ENCODE measurements at places on chromosomes 2 and 18.

- no peak for DNase-seq
Observed at GRCh38 chr2:98809116-98809515, 78.2 kb upstream of the MGAT4A start.

DNA sequence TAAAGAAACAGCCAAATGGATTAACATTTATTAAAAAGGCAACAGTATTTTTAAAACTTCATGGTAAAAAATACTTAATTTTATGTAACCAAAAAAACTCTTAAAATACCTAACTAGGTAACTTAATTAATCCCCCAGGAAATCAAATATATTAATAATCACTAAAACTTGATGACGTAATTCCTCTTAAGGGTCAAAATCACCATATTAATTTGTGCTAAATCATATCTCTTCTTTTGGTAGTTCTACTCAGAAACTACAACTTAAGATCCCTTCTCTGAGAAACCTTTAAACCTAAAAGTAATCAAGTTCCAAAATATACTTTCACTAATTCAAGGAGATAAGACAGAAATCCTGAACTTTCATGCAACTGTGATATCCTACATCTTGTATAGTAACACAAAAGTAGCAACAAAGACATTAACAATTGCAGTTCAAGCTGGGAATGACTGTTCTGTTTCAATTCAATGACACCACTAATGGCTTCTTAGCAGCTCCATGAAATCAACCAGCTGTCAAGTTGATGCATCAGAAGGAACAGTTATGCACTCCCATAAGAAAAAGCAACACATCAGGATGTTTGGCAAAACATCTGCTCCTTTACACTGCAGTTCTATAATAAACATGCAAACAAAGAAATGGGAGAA, 4.0 kb downstream of the BAZ2B start:
- DNase-seq, result no peak

- no peak for DNase-seq
Observed at GRCh38 chr18:58005011-58005410, 39.0 kb upstream of the NEDD4L start.

- DNase-seq, result no peak
Observed at GRCh38 chr2:39706945-39707344, 41.2 kb downstream of the TMEM178A start.

GRCh38 chr2:69453475-69454129, 16.4 kb upstream of the NFU1 start:
- DNase-seq, result no peak

DNA sequence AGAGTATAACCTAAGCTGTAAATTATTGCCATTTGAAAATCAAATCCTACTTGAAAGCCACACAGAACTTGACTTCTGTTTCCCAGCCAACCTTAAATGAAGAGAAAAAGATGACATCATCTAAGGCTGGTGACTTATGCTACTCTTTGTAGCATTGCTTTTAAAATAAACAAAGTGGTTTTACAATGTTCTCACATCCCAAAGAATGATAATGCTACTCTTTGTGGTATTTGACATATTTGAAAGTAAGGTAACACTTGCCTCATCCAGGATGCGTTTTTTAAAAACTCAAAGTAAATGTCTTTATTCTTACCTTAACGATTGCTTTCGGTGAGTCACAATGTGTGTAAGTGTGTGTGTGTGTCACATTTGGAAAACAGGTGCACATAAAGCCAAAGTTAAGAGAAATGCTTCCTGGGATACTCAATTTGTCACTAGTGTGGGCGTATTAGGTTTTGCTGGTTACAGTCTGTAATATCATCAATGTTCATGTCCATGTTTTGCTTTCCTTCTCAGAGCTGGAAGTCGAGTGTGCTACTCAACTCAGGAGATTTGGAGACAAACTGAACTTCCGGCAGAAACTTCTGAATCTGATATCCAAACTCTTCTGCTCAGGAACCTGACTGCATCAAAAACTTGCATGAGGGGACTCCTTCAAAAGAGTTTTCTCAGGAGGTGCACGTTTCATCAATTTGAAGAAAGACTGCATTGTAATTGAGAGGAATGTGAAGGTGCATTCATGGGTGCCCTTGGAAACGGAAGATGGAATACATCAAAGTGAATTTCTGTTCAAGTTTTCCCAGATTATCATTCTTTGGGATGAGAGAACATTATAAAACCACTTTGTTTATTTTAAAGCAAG, 2.6 kb downstream of the PMAIP1 start:
- DNase-seq, result no peak

- DNase-seq, result no peak
Observed at GRCh38 chr2:190947711-190948251, 66.2 kb downstream of the STAT1 start.

DNA sequence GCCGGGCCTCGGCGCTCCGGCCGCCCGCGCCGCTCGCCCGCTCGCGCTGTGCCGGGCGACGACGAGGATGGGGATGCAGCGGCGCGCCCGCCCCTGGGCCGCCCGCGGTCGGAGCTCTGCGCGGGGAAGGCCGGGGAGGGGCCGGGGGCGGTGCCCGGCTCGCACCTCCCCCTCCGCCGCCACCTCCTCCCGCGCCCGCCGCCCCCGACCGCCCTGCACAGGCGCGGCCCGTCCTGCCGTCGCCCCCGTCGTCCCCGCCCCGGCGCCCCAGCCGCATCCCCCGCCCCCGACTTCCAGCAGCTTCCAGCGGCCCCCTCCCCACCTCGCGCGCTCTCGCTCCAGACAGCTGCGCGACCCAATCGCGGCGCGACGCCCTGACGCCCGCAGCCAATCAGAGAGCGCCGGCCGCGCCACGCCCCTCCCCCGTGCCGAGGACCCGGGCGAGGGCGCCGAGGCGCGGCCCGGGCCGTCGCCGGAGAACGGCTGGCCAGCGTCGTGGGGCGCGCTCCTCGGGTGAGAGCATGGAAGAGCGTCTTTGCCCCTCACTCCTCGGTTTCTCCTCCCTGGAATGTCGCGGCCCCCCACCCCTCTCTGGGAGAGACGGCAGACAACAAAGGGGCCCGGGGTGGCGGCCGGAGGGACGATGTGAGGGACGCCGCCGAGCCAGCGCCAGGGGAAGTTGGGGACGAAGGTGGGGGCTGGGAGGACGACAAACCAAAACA, at the start of gene MBOAT2:
MBOAT2 (minus strand) TSS at position 69 of the 722 bp plus-strand sequence. CDS start 70 bp downstream, outside the sequence.
- DNase-seq, result peak; percentile 69

DNA sequence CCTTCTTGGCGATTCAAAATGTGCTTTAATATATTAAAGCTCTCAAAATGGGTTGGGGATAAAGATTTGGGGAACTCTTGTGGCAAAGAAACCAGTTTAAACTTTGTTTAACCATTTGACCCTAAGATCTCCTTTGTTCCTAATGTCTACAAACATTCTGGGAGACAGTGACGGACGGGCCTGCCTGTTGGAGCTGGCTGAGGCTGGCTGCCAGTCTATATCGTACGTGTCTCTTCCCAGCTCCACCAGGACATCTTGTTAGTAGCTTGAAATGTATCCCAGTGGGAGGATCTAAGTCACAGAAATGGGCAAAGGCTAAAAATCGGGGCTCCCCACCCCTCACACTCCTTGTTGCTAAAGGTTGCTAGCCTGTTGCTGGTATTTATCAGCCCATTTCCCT, 30.7 kb downstream of the ZNF532 start:
- DNase-seq, result no peak

DNA sequence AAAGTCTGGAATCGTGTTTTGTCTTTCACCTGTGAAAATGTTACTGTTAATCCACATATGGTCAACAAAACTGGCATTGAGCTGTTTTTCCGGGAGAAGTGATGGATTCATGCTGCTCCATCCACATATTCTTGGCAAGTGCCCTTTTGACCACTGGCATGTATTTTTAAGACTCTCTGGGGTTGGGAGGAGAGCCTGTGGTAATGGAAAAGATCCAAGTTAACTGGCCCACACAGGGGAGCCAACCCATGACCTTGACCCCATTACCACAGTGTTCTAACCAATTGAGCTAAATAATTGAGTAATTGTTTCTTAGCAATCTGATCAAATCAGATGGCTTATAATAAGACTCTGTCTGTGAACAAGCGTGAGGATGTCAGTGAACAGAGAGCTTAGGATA, 296.2 kb upstream of the NRP2 start:
- DNase-seq, result no peak

- DNase-seq, result peak; percentile 42
Observed at GRCh38 chr18:10490401-10491165, 35.2 kb upstream of the NAPG start.

GRCh38 chr2:74755386-74755785, 78.5 kb upstream of the HK2 start:
- no peak for DNase-seq

DNA sequence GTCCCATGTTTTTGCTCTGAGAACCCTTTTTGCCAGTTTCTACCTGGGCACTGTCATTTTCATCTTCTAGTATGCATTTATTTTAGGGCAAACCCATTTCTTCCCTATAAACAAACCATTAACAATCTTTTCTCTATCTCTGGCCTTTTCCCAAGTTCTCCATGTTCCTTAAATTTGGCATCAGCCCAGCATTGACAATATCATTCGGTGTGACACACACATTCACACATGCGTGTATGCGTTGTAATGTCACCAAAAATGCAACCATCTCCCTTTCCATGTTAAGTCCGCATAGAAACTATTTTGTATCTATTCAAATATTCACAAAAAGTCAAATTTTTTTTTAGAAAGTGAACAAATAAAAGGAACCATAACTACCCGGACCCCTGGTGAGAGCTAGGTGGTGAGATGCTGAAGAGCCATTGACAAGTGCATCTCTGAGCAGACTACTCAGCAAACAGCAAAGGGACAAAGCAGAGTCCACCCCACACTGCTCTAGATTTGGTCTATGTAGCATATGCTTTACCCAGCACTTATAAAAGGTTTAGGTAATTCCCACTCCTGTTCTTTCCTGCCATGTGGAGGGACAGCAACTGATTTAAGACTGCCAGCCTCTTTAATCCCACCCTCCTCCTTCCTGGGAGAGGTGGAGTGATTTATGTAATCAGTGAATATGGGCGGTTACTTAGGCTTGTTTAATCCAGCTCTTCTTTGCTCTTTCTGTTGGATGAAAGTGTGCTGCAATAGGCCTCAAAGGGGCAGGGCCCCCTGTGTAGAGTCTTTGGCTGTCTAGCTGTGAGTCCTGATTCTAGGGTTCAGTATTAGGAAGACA, 124.1 kb downstream of the METTL8 start:
- DNase-seq, result no peak

- DNase-seq, result no peak
Observed at GRCh38 chr2:26011990-26012856, 21.7 kb upstream of the RAB10 start.

DNA sequence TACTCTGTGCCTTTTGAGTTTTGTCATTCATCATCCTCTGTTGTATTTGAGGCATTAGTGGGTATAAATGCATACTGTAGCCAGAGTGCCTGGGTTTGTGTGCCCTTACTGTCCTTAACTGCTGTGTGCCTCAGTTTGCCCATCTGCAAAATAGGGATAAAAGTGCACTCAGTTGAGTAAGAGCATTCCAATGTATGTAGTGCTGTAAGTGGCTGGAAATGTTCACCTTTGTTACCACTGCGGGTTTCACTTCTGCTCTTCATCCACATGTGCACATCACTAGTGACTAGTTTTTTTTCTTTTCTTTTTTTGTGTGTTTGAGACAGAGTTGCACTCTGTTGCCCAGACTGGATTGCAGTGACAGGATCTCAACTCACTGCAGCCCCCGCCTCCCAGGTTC, 39.9 kb downstream of the PLEKHB2 start:
- no peak for DNase-seq

GRCh38 chr18:10399465-10399864, 55.0 kb upstream of the APCDD1 start:
- no peak for DNase-seq

DNA sequence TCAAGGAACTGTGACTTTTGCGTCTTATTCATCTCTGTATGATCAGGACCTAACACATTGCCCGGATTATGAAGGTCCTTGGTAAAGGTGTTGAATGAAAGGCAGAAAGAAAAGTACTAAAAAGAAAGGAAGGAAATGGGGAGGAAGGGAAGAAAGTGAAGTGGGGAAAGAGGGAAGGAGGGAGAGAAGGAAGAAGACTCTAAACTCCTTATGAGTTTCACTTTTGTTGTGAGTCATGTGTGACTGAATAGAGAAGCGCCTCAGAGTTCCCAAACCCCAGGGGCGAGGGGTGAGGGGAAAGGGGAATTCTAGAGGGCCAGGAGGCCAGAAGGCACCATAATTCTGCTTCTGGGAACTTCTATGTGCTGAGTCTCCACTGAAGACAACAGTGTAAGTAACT, 30.9 kb upstream of the OSBPL6 start:
- no peak for DNase-seq

DNA sequence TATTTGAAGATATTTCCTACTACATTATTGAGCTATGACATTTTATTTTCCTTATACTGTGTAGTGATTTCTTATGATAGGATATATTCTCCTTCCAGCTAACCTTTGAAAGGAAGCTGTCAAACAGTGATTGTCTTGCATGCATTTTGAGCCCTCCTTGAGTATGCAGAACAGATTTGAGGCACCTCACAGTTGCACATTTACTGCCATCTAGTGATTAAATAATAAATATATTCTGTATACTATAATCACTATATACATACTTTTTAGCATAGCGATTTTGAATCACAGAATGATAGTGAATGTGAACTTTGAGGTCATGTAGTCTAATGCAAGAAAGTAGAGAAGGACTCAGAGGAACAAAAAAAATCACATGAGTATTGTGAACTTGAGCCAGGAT, 268.4 kb upstream of the CDH19 start:
- no peak for DNase-seq

DNA sequence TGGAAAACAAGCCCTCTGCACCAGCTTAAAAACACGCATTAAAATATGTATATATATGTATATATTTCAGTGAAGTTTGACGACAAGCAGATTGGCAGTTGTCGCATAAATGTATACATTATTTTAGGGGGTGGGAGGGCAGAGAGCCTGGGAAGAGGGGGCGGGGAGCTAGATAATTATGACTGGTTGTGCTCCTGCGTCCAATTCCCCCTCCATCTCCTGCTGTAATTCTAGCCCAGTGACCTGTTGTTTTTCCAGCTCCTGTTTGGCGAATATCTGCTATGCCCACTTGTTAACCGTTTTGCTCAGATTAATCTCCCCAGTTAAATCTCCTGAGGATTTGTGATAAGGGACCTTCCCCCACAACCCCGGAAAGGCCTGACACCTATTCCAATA, 656 bp downstream of the UNC80 start:
- no peak for DNase-seq

DNA sequence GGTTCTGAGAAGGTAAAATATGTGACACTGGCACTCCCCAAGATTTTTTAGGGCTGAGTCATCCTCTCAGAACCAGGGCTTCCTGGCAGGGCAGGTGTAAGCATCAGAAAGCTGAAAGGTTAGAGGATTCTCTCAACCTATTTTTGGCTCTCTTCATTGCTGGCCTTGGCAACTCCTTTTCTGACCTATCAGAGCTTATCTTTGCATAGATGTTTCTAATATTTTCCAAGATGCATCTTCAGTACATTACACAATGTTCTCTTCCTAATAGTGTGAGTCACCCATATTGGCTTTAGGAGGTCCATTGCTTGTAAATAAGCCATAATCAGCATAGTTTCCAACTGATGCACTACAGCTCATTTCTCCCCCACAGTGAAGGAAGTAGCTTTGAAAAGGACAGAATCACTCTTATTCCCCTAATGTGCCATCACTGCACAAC, 2008.4 kb upstream of the PIK3C3 start:
- no peak for DNase-seq

DNA sequence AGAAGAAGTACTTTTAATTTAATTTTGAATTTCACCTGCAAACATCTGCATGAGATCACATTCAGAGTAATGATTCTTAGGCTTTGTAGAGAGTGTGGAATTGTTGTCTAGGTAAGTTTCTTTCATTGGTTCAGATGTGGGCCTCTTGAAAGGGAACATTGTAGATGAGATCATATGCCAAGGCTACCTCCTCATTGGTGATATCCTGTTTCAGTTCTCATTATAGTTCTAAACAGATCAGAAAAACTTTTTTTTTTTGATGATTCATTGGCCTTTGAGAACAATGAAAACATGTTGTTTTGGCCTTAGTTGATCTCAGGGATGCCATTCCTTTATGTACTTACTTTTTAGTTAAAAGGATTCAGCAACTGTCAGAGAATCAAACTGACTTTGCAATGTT, 44.5 kb downstream of the EML6 start:
- no peak for DNase-seq
